ENCODE measurements at places on chromosomes 3 and 15.

- no peak for DNase-seq
Measured at GRCh38 chr3:127799476-127800222, 22.7 kb downstream of the MGLL start.

DNA sequence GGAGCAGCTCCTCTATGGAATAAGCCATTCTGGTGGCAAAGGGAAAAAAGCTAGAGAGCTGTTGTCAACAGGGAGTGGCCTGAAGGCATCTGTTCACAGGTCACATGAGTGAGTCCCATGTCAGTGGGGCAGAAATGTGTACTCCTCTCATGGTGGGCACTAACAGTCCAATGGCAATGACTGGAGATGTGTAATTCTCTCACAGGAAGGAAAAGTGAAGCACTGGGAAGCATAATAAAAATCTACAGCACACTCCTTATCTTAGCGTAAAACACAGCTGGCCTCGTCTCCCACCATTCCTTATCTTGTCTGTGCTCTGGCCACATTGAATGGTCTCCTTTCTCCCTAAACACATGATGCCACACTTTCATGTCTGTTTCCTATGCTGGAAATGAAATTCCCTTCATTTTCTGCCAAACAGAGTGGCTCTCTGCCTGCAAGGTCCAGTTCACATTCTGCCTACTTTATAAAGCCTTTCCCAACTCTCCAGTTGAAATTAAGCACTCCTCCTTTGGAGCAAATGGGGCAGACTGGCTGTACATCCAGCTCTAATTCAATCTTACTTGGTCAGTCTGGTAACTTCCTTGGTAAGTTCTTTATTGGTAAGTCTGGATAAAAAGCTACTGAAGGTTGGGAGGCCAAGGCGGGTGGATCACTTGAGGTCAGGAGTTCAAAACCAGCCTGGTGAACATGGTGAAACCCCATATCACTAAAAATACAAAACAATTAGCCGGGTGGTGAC is 139.8 kb downstream of the RPL22L1 start:
- no peak for DNase-seq

DNA sequence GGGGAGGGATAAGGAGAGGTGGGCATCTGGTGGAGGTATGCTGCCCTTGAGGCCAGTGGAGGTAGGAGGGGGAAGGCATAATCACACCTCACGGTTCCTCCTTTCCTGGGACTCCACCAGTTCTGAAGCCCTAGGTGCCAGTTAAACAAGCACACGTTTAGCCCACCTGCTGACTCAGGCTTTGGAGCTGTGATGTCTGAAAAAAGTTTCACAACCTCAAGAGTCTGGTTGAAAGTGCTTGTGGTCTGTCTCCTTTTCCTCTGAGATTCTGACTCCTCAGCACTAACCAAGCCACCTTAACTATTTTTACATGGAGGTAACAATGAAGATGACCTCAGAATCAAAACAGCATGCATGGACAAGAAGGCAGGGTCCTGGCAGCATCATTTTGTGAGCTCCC is 23.0 kb downstream of the HPS3 start:
- DNase-seq, result no peak

DNA sequence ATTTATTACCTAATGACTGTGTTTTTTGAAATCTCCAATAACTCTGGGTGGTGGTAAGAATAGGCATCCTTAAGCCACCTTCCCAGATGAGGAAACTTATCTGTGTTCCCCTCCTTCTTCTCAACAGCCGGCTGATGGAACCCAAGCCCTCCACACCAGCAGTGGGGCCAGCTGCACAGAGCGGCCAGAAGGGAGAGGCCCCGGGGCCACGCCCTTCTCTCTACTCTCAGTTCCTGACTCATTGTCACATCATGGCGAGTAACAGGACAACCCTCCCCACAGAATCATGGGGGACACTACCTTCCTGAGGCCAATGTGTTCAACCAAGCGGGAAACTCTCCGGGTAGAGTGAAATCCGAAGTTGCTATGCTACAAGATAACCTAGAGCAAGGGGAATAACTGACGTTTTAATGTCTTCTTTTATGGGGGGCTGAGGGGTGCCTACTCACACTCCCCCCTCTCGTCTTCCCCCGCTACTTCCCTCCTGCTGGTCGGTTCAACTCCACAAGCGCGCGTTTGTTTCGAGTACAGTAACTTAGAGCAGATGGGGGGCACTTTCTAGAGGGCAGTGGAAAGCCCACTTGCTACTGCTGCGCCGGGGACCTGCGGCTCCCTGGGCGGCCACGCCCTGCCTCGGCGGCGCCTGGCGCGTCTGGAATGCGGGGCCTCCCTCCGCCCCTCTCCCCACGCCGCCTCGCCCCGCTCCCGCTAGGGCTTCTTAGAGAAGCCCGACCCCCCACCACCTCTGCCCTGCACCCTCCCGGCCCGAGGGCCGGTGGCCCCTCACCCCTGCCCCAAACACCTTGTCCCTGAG is 621 bp downstream of the ANXA2 start:
- DNase-seq, result no peak

DNA sequence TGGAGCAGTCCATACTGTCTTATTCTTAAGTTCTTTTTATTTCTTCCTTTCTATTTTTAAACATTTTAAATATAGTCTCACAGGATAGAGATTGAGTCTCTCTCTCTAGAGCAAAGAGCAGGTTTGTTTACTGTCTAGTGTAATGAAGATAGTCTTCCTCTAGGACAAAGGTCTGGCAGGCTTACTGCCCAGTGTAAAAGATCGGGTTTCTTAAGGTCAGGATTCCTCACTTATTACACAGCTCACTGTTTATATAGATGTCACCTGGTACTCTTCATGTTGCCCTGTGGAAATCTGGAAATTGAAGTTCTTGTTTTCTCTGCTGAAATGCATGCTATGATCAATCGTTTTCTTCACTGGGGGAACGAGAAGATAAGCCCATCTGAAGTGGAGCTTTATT is 76.0 kb downstream of the ZBBX start:
- DNase-seq, result no peak

DNA sequence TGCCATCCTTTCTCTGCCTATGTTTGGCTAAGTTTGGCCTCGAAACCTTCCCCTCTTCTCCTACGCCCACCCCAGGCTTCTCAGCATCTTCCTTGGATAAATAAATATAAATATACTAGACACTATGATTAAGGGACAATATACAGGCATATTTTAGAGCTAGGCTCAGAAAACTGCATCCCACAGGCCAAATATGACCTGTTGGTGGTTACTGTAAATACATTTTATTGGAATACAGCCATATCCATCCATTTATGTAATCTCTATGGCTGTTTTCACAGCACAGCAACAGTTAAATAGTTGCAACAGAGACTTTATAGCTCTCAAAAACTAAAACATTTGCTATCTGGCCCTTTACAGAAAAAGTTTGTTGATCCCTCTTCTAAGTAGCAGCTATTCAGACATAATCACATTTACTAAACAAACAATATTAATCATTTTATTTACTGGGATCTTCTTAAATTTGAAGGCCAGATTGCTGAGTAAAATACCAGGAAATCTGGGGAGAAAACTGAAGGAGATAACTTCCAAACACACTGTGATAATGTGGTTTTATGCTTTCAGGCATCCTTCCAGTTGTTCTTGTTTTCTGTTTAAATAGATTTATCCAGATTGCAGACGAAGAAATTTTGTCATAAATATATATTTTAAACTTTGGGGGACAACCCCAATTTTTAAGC is 269.7 kb upstream of the THRB start:
- no peak for DNase-seq
